Epithelial cell of umbilical artery (primary cell): ENCODE measurements at places on chromosomes 5 and 9. TPM values are rescaled to one million over a fixed set of nuclear protein-coding genes. Genes with fewer than 3 reads are reported as not detected.

Gene IRGM
- not detected in 2 replicates for total RNA-seq

Gene PCDHB7
- under 0.01 TPM in 1 of 2 replicates, not detected in the other for total RNA-seq

Gene ATOX1
- total RNA-seq: 69.3 and 95.5 TPM in 2 replicates

Gene FOXI1
- total RNA-seq: not detected in 2 replicates

Gene SLC1A1
- 7.0 and 11.4 TPM in 2 replicates for total RNA-seq

Gene PCSK5
- total RNA-seq: 11.4 and 30.5 TPM in 2 replicates

Gene POU5F2
- total RNA-seq: 0.32 and 0.61 TPM in 2 replicates

Gene RNF145
- 43.9 and 52.7 TPM in 2 replicates for total RNA-seq

Gene EXD3
- 18.8 and 22.0 TPM in 2 replicates for total RNA-seq

Gene WDR55
- total RNA-seq: 29.9 and 31.8 TPM in 2 replicates

Gene DOCK8
- total RNA-seq: 0.46 and 1.3 TPM in 2 replicates

Gene CARTPT
- total RNA-seq: not detected in 2 replicates

Gene IGFBPL1
- 0.32 TPM in 1 of 2 replicates, not detected in the other for total RNA-seq

Gene CSF1R
- total RNA-seq: not detected in 2 replicates

Gene MRPS30
- 68.9 and 78.3 TPM in 2 replicates for total RNA-seq

Gene KIF20A
- 52.6 and 77.2 TPM in 2 replicates for total RNA-seq
